ENCODE measurements at places on chromosomes 6 and 20.

DNA sequence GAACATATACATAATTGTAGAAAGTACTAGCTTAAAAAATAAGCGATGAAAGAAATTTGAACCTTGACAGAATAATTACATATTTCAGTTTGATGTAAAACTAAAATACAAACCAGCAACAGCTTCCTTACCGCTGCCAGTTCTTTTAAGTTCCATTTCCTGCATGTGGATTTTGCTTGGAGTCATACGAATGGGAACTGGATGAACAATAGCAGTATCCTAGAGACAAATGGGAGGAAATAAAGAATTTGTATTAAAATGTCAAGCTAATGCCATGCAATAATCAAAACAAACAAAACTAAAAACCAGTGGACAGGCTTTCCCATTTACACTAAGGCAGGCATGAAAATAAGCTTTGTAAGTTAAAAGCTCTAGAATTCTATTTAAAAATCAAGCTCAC is 67.1 kb downstream of the REPS1 start:
- DNase-seq: no peak

- no peak for DNase-seq
Measured at GRCh38 chr6:28742668-28743270, 181.0 kb downstream of the TRIM27 start.

DNA sequence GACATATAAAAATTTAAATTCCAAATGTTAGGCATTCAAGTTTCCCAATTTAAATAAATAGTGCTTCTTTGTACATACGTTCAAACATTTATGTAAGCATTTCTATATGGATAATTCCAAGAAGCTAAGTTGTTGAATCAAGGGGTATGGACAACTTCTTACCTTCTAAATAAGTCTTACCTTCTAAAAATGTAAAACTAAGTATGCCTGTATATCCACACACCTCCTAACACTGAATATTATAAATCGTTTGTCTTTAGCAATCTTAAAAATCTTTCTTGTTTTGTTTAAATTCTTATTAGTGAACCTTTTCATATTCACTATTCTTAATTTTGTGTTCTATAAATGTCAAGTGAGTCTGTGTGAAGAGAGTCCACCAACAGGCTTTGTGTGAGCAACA is 2.5 kb upstream of the ZSCAN16 start:
- DNase-seq: no peak

DNA sequence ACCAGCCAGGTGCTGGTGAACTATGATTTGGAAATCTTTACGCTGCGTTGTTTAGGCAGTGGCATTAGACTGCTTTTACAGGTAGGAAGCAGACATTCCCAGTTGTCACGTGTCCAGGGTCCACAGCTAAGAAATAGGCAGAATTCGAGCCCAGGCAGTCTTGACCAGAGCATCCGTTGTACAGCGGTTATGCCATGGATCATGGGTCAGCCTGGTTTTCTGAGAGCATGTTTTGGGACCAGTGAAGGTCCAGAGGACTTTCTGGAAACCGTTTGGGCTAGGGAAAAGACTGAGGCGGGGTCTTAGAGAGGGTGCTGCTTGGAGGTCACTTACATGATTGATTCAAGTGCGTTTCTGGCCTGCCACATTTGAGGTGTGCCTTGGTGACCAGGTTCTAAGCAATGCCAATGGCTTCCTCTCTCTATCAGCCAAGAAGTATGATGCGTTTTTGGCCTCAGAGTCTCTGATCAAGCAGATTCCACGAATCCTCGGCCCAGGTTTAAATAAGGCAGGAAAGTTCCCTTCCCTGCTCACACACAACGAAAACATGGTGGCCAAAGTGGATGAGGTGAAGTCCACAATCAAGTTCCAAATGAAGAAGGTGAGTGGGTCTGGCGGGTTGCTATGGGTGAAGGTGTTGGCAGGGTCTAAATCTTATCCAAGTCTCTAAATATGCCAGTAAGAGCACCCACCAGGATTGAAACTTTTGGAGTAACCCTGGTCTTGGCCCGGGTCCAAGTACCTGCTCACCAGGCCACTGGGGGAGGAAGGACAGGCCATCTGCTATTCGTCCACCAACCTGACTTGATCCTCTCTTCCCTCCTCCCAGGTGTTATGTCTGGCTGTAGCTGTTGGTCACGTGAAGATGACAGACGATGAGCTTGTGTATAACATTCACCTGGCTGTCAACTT is 1.8 kb downstream of the RPL10A start:
- DNase-seq: no peak

GRCh38 chr20:57840504-57841296 is 130.9 kb upstream of the PMEPA1 start:
- DNase-seq: no peak

DNA sequence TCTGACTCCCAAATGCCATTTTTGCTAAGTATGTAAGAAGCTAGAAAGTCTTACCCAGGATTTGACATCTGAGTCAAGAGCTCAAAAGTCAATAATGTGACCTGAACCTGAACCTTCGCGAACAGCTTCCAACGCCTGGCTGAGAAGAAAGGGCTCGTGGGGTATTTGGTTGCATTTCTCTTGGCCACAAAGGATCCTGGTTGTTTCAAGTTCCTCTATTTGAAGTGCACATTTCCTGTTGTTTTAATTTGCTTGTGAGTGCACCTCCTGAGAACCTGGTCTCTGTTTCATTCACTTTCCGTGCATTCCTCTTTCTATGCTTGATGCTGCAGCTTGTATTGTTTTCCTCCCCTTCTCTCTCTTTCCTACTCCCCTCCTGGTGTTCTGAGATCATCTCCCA is 212.5 kb downstream of the FOXA2 start:
- DNase-seq: no peak

- DNase-seq: no peak
Measured at GRCh38 chr20:58618351-58619076, 32.6 kb upstream of the STX16 start.

DNA sequence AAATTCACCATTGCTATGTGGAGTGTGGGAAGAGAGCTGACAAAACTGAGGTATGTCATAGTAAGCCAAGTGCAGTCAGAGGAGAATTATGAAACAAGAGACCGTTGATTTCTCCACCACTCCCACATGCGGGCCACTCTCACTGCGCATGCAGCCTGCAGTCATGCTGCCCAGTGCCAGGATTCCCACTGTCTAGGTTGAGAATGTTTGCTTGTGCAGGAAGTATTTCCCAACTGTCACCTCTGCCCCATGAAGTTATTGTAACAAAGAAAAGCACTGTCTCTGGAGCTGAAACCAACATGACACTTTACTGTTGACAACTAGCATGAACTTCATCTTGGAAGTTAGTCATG is 18.7 kb upstream of the SFT2D1 start:
- DNase-seq: no peak

DNA sequence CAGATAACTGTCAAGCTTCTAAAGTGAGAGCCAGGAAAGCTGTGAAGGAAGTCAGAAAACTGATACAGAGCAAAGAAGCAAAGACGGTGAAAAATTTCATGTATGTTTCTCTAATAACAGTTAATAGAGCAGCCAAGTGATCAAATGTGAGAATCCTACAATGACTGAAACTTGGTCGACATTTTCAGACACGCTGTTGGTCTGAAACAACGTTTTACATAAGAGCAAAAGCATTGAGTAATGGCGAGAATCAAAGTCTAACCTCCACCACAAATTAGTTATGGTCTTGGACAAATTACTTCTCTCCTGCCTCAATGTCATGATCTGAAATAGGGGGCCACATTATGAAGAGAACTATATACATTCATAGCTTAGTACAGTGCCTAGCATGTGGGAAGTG is 3.3 kb downstream of the MKKS start:
- no peak for DNase-seq

DNA sequence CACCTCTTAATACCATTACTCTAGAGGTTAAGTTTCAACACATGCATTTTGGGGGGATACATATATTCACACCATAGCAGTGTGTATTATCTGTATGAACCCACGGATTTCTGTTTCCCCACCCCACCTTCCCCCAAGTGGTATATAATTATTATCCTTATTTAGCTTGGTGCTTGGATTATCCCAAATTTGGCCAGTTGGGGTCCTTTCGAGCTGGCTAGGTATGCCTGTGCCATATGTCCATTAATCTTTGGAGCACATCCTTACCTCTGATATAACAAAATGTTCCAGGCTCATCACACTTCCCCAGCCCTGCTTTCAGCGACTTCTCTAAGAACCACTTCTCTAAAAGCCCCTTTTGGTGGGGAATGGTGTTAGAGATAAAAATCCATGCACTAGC is 118.7 kb upstream of the MLIP start:
- no peak for DNase-seq

- DNase-seq: peak; percentile 11
Measured at GRCh38 chr6:134373282-134373922, 55.5 kb upstream of the SGK1 start.

- no peak for DNase-seq
Measured at GRCh38 chr6:52284131-52284459, 447 bp downstream of the MCM3 start.

GRCh38 chr6:116078945-116079344 is 18.3 kb upstream of the FRK start:
- no peak for DNase-seq

DNA sequence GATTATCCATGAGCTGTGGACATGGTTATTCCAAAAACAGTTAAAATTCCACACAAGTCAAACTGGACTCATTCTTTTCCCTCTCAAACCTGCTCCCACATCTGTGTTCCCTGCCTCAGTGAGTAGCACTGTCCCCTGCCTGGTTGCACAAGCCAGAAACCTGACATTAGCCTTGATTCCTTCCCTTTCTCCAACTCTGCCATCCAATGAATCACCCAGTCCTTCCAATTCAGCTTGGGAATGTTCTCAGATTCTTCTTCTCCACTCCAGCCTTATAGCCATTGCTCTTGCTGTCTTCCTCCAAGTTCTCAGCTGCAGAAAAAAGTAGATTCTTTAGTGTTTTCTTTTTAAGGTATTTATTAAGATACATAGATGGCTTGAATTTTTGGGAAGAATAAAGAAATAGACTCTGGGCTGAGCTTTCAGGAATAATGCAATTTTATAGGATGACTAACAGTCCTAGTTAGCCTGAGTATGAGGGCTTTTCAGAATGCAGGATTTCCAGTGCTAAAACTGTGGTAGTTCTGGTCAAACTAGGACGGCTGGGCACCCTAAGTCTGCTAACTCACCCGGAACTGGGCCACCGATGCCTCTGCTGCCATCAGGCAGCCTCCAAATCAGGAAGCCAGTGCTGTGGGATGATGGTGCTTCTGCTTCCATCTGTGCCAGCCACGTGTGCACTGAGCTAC is 18.2 kb upstream of the SASH1 start:
- no peak for DNase-seq

GRCh38 chr6:159168536-159169192 is 536 bp upstream of the FNDC1 start:
- DNase-seq: no peak

GRCh38 chr6:6328451-6328850 is 8.0 kb upstream of the F13A1 start:
- DNase-seq: no peak

GRCh38 chr20:61567204-61567603 is 315.1 kb downstream of the CDH4 start:
- no peak for DNase-seq

GRCh38 chr6:107079429-107079828 is 35.9 kb downstream of the BEND3 start:
- no peak for DNase-seq

- no peak for DNase-seq
Measured at GRCh38 chr20:41881466-41882046, 263.4 kb upstream of the CHD6 start.

DNA sequence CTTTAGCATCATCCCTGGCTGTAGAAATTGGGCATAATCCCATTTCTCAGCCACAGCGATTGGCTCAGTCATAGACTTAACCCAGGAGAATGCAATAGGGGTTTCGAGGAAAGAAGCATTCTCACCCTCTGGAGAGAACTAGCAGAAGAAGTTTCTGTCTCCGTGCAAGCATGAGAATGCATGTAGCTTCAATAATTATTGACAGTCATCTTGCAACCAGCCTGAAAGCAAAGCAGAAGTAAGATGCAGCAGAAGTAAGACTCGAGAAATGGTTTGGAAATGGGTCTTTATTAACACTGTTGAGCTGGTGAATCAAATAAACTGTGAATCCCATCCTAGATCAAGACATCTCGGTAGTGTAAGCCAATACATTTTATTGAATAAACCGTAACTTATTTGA is 828.8 kb upstream of the GJE1 start:
- DNase-seq: no peak

DNA sequence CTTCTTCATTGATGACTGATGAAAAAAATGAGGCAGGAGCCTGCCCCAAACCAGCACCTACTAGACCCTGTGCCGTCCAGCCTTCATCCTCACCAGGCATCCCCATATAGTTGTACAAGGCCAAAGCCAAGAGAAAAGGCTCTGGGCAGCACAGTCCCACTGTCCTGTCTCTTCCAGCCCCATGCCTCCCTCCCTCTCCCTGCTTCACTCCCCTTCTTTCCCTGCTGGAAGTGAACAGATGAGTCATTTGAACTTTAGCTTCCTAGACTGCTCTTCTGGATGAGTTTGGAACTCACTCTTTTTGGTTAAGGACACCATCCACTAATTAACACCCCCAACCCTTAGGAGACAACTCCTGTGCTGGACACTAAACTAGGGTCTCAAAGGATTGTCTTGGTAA is 235.2 kb downstream of the LRFN2 start:
- DNase-seq: no peak

DNA sequence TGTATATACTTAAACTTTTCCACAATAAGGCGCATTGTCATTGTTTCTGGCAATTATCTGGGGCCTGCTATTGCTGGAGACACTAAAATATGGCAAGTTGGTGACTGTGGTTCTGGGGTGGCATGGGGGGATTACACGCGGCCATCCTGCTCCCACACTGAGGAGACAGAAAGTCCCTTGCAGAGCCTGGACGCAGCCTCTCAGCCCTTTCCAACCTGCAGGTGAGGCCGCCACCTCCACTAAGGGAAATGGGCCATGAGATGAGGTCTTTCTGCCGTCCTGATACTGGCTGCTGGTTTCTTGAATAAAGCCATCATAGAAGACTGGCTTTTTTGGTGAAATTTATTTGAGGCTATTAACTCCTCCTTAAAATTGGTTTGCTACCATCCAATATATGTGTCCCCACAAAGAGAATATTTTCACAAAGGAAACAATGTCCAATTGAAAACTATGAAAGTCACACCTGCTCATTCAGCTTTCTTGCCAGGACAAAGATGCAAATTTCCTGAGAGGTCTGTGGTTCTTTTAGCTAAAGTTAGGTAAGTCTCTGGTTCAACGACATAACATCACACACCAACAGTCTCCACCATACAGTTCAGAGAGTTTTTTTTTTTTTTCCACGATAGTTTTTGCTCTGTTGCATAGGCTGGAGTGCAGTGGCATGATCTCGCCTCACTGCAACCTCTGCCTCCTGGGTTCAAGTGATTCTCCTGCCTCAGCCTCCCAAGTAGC is 13.0 kb downstream of the TXNDC5 start:
- DNase-seq: no peak

- DNase-seq: no peak
Measured at GRCh38 chr6:66861007-66861541, 1154.0 kb upstream of the EYS start.

DNA sequence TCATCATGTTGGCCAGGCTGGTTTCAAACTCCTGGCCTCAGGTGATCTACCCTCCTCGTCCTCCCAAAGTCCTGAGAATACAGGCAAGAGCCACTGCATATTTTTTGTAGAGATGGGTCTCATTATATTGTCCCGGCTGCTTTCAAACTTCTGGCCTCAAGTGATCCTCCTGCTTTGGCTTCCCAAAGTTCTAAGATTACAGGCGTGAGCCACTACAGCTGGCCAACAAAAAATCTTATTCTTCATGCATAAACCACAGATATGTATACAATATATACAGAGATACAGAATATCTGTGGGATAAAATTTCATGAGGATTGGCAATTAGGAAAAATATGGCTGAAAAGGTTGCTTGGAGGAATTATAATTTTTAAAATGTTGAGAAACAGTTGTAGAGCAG is 49.9 kb downstream of the SLC35A1 start:
- DNase-seq: no peak
